ENCODE measurements at places on chromosomes 5 and 9.

DNA sequence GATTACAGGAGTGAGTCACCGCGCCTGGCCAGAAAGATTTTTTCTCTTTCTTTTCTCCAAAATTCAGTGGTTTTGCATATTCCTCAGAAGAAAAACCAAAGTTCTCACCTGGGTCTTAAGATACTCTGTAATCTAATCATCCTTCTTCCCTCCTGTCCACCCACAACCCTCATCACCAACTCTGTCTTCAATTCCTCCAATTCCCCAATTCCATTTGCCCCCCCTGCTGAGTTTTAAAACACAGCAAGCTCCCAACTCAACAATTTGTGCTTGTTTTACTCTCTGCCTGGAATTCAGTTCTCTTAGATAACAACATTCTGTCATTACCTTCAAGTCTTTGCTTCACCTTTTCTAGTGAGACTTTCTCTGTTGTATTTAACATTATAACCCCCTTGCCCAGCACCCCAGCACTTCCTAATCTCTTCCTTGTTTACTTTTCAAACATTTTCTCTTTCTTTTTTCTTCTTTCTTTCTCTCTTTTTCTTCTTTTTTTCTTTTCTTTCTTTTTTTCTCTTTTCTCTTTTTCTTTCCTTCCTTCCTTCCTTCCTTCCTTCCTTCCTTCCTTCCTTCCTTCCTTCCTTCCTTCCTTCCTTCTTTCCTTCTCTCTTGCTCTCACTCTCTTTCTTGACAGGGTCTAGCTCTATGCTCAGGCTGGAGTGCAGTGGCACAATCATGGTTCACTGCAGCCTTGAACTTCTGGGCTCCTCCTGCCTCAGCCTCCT is 7.8 kb downstream of the TEX48 start:
- DNase-seq, result no peak

- no peak for DNase-seq
These were observed 1.6 kb upstream of the PRRC1 start for GRCh38 chr5:127515693-127516440.

- no peak for DNase-seq
These were observed 16.6 kb upstream of the ENTREP1 start for GRCh38 chr9:69308206-69308931.

DNA sequence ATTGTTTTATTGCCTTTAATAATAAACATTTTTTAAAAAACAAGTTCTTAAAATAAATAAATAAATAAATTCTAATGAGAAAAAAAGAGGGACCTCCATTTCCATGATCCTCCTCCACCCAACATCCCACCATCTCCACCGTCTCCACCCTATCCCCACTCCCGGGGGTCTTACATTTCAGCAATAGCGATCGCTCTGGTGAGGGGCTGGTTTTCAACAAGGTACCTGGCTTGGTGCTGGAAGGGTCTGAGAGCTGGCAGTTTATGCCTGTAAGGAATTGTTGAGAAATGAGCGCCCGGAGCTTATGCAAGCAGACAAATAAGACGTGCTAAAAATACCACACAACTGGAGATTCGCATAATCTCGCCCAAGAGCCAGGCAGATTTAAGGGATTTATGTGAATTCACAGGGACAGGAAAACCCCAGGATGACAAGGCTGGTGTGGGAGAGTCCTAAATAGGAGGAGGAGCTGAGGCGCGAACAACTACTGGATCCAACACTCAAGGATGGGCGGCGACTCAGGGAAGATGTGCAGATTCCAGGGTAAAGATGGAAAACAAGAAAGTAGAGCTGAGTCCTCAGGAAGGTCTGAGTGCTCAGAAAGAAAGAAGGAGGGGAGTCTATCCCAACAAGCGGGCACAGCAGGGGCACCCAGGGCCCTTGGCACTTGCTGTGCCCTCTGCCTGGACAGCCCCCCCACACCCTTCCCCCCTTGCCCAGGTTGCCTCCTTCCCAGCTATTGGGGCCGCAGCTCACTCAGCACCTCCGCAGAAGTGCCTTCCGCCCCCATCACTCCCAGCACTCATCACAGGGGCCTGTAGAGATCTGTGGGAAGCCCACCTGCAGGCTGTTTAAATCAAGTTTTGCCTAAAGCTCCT is 27.0 kb downstream of the TRIM14 start:
- DNase-seq, result no peak

DNA sequence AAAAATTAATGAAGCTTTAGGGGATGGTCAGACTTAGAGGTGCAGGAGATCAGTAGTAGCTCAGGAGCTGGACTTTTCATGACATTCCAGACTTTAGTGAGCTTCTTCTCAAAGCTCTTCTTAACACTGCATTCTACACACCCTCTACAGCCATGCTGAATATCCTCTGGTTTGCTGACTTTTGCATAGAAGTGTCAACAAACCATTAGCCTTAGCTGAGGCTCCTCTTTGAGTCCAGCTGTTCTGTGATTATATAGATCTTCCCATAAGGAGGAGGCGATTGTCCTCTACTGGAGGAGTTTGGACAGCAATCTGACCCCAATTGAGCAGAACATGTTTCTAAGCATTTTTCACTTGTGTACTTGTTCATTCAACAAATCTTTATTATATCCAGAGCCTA is 75.0 kb upstream of the RUSC2 start:
- no peak for DNase-seq

DNA sequence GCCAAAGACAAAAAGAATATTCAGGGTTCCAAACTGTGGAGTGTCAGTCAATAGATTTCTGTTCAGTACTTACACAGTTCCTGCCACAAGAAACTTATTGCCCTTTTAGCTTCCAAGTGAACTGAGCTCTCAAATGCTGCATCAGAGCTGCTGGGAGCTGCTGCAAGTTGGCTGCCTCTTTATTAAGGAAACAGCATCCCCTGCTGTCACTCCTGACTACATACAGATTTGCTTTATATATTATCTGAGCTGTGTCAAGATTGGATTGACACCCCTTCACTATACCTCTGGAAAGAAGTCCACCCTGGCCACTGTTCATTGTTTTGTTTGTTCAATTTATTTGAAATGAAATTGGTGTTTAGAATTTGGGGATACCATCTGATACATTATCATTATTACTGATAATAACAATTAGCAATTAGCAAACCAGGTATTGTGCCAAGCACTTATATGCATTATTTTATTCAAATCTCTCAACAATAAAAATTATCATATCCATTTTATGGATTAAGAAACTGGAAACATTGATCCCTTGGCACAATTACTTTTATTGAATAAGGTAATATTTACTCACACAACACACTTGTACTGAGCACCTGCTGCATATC is 16.4 kb upstream of the C5orf58 start:
- DNase-seq, result no peak

DNA sequence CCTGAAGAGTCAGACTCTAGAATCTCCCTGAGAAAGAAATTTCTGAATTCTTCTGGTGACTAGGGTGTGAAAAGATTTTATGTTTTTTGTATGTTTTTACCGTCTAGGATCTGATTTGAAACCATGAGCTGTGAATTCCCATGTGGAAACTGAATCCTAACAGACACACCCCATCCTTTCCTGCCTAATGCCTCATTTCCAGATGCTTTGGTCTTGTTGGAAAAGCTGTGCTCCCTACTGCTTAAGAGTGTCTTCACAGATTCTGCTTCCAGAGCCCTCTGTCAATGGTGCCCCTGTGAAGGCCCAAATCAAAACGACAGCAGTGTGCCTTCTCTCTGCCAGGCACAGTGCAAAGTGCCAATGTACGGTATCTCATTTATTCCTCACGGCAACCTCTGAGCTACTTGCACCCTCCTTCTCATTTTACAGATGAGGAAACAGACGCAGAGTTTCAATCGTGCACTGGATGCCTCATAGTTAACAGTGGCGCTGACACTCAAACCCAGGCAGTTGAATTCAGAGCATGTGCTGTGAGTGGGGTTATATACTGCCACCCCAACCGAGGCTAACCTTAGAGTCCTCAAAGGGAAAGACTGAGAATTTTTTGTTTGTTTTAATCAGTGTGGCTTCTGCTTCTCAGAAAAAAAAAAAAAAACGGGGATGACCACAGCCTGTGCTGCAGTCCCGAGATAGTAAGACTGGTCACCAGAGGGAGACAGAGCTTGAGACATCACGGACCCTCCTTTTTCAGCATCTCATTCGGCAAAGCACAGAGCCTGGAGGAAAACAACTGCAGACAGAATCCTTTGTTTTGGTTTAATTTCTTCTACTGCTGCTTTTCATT is 188.4 kb downstream of the SNCAIP start:
- no peak for DNase-seq

DNA sequence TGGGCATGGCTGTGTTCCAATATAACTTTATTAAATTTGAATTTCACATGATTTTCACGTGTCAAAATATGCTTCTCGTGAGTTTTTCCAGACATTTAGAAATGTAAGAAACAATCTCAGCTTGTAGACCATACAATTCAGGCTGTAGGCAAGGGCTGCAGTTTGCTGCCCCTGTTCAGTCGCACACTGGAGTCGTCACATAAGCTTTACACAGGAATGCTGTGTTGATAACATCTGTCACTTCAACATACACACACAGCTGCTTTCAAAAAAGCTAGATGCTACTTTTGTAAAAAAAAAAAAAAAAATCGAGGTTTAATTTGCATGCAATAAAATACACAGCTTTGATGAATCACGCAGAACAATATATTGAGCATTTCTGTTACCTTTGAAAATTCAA is 77.9 kb downstream of the MYO10 start:
- no peak for DNase-seq

DNA sequence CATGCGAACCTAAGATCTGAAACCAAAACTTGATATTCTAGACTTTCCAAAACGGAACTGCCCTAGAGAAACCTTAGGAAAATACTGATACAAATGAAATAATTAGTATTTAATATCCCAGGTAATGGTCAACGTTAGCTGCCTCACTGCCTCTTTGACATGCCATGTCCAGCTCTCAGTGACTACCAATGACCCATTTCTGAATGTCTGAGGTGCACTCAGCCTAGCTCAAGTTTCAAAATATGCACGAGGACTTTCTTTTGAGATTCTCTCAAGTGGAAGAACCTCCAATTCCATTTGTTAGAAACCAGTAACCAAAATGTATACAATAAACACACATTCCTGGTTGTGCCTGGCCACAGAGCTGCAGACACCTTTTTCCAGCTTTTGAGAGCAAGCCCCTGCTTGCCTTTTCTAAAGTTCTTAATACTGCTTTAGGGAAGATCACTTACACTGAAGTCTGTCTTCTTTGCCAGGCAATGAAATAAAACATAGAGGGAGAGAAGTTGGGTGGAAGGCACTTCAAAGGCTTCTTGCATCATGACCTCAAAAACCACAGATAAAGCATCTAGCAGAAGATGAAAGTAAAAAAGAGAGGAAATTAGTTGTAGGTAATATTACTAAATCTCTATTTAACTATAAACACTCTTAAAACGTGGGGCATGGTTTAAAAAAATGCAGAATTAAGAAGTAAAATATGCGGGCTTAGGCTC is 87.9 kb downstream of the MRPS27 start:
- no peak for DNase-seq

GRCh38 chr9:136201609-136202453 is 3.1 kb downstream of the LHX3 start:
- DNase-seq, result no peak

DNA sequence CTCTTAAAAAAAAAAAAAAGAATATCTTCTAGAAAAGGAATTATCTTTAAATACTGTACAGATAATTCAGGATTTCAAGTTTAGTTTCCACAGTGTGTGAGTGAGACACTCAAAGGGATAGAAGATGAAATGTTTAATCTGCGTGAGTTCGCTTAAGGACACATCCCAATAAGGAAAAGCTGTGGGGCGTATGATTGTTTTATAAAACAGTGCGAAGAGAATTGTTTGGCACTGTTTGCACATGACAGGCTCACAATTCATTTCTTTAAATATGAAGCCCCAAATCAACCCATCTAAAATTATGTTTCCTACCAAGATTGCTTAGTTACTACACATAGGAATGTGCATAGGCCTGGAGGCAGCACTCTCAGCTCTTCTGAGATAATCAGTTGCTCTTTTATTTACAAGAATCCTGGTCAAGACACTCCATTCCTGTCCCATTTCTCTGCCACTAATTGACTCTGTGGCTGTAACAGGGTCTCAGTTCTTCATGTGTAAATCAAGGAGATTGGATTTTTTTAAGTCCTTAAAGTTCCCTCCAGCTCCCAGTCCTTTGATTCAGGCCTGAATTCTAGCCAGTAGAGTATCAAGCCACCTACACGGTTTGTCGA is 60.1 kb downstream of the BHMT start:
- DNase-seq, result no peak

DNA sequence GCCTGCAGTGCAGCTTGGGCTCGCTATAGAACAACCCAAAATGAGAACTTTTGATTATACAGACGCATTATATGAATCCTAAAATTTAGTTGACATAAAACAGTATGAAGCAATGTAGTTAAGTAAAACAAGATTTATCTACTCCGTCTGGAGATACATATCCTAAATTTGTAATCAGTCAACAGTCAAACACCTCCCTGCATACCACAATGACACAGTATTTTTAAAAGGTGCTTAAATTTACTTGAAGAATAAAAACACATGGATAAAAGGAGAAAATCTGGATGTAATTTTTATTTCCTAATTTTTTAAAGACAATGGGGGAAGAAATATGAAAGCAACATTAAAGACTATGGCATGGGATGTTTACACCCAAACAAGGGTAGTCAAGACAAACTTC is 70.8 kb downstream of the PTBP3 start:
- no peak for DNase-seq

DNA sequence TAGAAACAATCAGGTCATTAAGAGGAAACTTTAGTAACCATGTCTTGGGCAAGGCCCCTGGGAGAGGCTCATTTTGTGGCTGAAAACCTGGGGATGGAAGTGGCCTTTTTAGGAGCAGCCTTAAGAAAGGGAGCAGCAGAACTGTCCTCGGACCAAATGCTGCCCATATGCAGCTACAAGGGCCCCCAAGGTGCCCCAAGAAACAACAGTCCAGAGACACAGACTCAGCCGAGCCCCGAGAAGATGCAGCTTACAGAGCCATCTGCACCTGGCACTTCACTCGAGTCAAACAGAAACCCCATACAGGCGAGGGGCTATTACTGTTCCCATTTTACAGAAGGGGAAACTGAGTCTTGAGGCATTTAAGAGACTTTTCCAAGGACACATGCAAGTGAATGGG is 58.0 kb downstream of the COL23A1 start:
- DNase-seq, result no peak

DNA sequence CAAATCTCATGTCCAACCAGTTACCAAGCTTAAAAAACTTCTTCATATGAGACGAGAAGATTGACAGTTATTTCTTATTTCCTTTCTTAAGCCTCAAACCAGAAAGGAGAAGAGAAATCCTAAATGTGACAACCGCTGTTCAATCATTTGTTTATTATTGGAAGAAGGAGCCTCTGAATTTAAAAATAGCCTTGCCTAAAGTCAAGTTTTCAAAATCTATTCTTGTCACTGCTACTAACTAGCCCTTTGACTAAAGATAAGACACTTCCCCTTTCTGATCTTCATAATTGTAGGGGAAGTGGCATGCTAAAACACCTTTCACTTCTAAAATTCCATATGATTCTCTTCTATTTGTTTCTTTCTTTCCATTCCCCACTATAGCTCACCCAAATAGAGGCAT is 106.2 kb upstream of the EMB start:
- DNase-seq, result no peak

DNA sequence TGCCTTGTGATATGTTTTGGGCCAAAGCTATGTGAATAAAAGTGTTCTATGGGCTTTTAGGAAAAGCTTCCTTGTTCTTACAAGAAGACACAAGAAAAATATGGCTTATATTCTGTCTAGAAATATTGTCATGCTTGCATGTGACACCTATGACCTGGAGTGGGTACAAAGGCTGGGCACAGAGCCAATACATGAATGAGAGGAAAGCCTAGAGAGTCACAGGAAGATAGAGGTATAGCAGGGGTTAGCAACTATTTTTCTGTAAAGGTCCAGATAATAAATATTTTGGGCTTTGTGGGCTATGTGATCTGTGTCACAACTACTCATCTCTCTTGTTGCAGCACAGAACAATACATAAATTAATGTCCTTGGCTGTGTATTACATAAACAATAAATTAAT is 196.6 kb upstream of the CD180 start:
- no peak for DNase-seq

Data from CMK (cell line).